Activated effector memory CD4-positive, alpha-beta T cell treated with Interleukin-2 at 50 U/mL for 16 hours (primary cell): ENCODE measurements at places on chromosomes 5 and 9.
A peak's percentile ranks its signal among the peaks of the same experiment; 100 is the strongest.

GRCh38 chr9:121609822-121610637 is 41.4 kb upstream of the DAB2IP start:
- DNase-seq: no peak

- DNase-seq: peak; percentile 37
These were observed 1.1 kb downstream of the PTGER4 start for GRCh38 chr5:40680741-40681362.

- DNase-seq: peak; percentile 73
These were observed 6.8 kb downstream of the MRPL36 start for GRCh38 chr5:1792842-1793266.

DNA sequence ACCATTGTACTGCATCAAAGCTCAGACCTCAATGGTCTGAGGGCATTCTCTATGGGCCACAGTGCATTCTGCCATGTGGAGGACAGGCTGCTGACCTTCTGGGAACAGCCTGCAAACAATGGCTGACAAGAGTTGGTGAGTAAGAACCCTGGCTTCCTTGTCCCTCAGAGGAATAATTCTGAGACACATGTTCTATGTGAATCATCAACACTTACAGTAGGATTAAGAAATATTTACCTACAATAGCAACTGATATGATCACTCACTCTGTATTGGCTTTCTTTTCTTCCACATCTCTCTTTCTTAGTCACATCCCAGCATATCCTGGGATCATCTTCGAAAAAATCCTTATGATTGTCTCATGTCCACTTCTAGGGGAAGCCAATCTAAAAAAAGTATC is 306.5 kb upstream of the ITGA1 start:
- DNase-seq: no peak

GRCh38 chr9:134887219-134887618 is 6.6 kb downstream of the FCN2 start:
- DNase-seq: no peak

DNA sequence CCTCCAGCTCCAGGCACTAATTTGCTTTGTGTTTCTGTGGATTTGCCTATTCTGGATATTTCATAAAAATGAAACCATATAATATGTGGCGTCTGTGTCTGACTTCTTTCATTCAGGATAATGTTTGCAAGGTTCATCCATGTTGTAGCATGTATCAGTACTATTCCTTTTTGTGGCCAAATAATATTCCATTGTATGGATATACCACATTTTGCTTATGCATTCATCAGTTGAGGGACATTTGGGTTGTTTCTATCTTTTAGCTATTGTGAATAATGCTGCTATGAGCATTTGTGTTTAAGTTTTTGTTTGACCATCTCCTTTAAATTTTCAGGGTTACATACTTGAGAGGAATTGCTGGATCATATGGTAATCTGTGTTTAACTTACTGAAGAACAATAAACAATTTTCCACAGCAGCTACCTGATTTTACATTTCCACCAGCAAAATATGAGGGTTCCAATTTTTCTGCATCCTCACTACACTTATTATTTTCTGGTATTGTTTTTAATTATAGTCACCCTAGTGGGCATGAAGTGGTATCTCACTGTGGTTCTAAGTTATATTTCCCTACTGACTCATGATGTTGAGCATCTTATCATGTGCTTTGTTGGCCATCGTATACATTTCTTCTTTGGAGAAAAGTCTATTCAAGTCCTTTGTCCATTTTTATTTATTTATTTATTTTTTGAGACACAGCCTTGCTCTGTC is 63.9 kb downstream of the GCNT4 start:
- DNase-seq: no peak

- no peak for DNase-seq
These were observed 33.2 kb downstream of the FBXO38 start for GRCh38 chr5:148416921-148417320.

- DNase-seq: no peak
These were observed 1038.1 kb upstream of the ARRDC3 start for GRCh38 chr5:92421196-92421595.

GRCh38 chr5:152560512-152561137 is 155.5 kb upstream of the NMUR2 start:
- DNase-seq: no peak

- DNase-seq: no peak
These were observed 117.5 kb downstream of the ANKRD55 start for GRCh38 chr5:56115589-56115988.

DNA sequence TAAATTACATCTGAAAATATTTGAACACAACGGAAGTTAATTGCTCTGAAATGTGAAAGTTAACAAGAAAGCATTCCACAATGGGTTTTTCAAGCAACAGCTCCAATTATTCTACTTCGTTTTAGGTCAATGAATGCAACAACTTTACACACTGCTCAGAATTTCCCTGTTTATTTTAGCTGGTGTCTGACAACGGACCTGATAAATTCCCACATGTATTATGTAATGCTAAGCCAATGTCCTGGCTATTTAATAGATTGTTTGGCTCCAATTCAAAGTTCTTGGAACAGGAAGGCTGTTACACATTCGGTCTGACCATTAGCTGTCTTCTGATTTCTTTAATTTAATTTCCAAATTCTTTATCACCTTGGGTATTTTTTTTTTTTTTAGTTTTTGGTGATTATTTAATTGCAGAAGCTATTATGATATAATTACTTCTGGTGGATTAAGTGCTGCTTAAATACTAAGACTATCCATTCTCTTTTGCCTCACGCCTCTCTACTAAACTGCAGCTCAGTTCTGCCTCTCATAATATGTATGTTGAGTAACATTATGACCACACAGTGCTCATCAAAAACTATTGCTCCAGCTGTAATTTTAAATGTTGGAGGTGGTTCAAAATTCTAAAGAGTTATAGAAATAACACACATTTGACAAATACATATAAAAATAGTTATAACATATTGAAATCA is 57.9 kb downstream of the MEF2C start:
- no peak for DNase-seq

GRCh38 chr5:68148096-68148495 is 67.5 kb upstream of the PIK3R1 start:
- DNase-seq: no peak

GRCh38 chr5:79803007-79803406 is 113.4 kb downstream of the CMYA5 start:
- no peak for DNase-seq

DNA sequence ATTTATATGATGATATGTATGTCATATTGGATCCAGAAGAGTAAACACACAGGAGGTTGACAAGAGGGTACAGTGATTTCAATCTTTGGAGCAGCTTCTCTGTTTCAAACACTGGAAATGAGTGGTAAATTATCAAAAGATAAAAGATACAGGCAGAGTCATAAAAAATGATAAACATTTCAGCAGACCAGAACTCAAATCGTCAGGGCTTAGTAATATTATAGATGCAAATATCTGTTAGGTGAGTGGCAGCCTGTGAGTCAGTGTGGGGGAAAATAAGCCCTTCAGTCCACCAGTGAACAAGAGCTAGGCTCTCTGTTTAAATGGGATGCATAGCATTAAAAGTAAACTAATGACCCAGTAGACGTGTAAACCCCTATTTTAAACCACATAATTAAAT is 1378.1 kb downstream of the EFNA5 start:
- no peak for DNase-seq

DNA sequence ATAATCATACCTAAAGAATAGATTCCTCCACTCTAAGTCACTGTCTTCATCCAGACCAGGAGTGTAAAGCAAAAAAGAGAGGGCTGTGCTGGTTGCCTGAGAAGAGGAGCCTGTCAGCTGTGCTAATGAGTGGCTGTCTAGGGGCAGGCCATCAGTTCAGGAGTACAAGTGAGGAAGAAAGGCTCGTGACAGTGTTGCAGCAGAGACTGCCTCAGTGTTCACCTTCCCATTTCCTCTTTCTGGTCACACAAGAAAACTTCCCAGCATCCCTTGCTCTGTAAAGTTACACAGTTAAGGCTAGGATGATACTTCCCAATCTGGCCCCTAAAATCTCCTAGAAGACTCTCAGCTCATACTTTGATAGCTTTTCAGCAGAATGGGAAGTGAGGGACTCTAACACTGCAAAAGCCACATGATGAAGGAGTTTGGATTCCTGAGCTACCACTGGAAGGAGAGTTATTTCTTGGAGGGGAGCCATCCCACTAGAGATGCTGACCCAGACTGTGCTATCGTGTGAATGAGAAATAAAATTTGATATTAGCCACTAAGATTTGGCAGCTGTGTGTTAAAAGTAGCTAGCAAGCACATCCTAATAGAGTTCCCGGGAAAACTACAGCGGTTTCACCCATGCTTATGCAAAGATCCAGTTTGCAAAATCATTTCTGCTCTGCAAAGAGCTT is 67.1 kb downstream of the ADAMTS12 start:
- no peak for DNase-seq

- DNase-seq: no peak
These were observed 133.3 kb upstream of the PCA3 start for GRCh38 chr9:76630916-76631315.

DNA sequence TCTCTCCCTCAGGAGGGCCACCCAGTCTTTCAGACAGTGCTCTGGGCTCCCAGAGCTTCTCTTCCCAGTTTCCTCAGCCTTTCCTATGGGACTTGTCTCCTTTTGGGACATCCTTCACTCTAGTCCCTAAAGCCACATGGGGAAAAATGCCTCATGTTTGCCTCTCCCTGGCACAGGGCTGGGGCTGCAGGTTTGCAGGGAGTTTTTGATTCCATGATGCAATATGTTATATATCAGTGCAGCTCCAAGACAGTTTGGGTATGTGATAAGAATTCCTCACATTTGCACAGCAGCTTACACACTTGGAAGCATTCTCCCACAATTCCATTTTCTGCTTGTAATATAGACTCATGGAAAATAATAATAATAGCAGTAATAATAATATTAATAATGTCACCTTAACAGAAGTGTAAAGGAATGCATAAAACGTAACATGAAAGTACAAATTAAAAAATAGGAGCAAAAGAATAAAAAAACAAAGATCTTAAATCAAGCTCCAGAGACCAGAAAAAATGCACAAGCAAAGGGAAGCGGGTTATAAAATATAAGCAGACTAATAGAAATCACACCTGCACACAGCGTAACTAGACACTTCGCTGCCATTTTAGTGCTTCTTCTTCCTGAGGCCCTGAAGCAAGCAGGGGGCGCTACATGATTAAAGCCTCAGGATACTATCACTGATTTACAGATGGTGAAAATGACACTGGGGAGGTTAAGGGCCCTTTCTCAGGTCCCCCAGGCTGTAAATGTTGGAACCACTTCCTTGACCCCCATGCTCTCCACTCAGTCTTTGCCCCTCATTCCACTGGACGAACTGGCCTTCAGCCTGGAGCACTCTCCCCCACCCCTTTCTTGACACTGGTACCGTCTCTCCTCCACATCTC is 70.0 kb upstream of the IL17B start:
- DNase-seq: no peak

- no peak for DNase-seq
These were observed 585.3 kb upstream of the GRAMD2B start for GRCh38 chr5:125837866-125838265.

DNA sequence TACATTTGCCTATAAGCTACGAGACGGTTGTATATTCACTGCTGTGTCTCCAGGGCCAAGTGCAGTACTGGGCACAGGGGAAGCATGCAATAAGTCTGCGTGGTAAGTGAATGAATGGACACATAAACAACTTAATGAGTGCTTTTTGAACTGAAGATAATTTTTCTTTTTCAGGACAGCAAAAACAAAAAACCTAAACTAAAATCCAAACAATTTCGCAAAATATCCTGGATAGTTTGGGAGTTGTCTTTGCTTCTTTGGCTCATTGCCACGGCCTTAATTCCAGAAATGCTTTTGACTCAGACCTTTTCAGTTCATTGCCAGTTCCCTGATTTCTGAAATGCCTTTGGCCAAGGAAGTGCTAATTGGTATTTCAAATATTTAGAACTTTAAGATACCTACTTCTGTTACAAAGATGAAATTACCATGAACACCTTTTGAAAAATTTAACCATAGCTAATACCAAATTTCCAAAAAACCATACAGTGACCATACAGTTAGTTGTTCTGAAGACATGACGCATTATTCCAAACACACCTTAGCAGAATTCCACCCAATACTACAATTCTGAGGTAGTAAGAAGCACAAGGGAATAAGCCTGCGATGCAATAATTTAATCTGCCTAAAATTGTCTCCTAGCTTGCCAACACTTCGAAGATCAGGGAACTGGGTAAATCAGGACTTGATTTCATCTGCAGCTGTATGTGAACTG is 42.8 kb downstream of the TEK start:
- no peak for DNase-seq

DNA sequence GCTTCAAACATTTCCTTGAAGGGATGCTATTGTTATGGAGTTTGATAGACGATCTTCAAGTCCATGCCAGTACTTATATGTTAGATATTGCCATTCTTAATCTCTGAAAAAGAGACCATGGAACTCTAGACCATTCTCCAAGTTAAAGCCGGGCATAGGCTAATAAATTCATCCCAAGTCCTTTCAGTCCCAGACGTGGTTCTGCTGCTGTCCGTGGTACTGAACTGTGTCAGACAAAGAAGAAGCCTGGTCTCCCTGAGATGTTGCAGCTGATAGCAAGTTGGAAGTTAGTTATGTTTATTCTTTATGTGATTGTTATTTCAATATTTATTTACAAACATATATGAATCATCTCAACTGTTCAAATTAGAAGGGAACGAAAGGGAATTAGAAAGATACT is 158.7 kb downstream of the NMUR2 start:
- no peak for DNase-seq

DNA sequence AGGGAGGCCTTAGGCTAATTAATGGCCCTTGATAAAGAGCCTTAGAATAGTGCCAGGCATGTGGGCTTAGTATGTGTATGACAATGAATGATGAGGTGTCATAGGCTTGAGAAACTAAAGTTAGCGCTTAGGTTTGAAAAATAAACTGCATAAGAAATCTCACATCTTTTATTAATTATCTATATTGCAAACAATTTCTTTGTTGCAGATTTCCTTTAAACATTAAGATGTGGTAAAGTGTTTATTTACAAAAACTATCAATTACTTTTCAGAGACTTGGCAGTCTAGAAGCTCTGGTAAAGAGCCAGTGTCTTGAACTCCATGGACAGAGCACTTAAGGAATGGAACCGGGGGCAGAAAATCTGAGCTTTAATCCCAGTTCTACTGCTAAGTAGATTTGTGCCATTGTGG is 23.1 kb downstream of the MAP1B start:
- DNase-seq: no peak

GRCh38 chr5:82749461-82749820 is 327.8 kb downstream of the TMEM167A start:
- DNase-seq: no peak

DNA sequence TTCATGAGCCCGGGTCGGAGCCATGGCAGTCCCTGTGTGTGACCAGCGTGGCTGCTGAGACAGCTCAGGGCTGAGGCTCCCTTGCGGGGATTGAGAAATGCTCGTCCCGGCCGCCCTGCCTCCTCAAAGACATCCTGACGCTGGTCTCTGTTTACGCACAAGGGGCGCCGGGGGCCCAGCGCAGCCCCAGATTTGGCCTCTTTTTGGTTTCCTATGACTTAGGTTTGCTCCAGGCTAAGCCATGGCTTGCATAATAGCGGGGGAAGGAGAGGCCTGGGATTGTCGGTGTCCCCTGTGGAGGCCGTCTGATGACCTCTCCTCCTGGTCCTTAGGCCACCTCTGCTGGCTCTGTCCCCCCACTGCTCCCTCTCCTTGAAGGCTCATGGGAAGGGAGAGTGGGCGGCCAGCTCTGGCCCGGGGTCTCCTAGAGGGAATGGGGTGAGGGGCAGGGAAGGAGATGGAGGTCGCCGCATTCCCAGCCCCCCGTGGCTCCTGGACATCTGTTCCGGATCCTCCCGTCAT is 3.5 kb downstream of the LAMC3 start:
- no peak for DNase-seq
